ENCODE measurements at places on chromosomes 3 and 15.

- DNase-seq = peak; percentile 29
These were observed 524.1 kb upstream of the CFAP20DC start for GRCh38 chr3:59573911-59574310.

GRCh38 chr3:73422571-73422970, 202.2 kb downstream of the PDZRN3 start:
- no peak for DNase-seq

DNA sequence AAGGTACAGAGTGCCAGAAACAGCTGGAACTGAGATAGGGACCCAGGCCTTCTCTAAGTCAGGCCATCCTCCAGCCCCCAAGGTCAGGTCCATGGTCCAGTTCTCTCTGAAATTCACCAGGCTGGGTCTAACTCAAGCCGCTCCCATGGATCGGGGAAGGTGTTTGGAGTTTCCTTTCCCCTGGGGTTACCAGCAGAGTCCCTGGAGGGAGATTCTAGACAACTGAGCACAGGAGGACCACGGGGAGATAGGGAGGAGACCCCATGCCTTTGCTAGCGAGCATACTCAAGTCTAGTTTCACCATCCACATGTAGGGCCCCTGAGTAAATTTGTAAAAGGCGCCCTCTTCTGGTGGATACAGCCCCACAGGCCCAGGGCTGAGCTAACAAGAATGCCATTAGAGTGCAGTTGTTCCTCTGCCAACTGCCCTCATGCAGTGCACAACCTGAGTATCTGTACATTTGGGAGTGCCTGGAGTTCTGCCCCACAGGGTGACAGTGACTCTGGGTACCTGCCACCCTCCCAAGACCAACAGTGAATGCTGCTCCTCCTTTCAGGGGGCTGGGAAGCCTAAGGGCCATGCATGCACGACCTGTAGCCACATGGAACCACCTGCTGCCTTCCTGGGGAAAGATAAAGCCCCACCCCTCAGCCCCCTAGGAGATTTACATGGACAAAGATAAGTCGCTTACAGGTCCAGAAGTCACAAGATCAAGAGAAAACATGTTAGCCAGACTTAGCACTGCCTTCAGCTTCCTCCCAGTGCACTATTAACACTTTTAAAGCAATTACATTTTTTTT, 89.0 kb downstream of the IQSEC1 start:
- DNase-seq = peak; percentile 66

DNA sequence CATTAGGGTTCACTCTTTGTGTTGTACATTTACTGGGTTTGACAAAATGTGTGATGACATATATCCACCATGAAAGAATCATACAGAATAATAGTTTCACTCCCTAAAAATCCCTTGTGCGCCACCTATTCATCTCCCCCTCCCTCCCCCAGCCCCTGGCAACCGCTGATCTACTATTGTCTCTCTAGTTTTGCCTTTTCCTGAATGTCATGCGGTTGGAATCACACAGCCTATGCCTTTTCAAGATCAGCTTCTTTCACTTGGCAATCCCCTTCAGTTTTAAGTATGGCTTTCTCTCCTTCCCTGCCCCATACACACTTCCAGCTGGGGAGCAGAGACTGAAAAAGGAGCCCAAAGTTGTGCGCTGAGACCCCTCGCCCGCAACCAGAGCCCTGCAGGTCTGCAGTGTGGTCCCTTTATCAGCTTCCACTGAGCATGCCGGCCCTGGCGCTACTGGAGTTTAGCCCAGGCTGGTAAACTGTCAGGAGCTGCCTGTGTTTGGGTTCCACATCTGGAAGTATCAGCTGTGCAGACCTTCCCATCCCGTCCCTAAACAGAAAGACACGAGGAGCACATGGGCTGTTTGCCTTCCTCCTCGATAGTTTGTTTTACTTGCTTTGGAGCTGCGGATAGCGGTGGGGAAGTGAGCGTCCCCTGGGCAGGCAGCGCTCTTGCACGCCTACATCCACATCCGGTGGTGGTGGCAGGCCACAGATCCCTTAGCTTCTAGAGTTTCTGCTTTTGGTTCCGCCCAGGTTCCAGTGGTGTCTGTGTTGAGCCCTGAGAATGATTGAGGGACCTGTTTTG, 12.3 kb downstream of the BOC start:
- no peak for DNase-seq

GRCh38 chr3:29429055-29429679, 148.3 kb downstream of the RBMS3 start:
- no peak for DNase-seq

- no peak for DNase-seq
These were observed 222.0 kb downstream of the NEK10 start for GRCh38 chr3:27147215-27147614.

DNA sequence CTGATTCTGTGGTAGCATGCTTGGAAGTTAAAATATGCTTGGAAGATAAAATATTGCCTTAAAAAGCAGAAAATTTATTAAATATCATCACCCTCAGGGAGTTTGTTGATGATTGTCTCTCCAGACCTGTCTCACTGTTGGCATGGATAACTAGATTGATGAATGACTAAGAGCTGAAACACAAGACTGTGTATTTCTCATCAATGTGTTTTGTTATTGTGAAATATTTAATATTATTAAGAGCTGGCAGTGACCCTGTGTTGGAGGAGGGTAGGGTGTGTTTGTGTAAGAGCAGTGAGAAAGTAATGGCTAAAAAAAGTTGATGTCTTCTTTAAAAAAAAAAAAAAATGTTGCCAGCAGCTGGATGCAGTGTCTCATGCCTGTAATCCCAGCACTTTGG, 82.2 kb downstream of the ITPR1 start:
- DNase-seq = no peak

- DNase-seq = no peak
These were observed 16.7 kb downstream of the ITIH4 start for GRCh38 chr3:52813810-52814209.

DNA sequence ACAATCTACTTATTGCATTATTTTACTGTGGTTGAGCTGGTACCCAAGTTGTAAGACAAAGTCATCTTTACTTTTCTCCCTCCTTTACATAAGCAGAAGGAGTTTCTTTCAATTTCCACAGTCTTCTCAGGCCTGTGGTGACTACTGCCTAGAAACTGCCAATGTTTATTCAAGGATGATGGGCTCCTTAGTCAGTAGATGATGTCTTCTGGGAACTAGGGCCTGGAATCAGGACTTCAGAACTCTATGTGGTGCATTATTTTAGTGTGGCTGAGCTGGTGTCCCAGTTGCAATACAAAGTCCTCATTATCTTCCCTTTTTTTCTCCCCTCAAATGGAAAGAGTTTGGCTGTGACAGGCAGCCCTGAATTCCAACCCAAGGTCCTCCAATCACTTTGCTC, 1762.5 kb downstream of the SI start:
- DNase-seq = no peak

- no peak for DNase-seq
These were observed 71.2 kb upstream of the GLCE start for GRCh38 chr15:69089258-69089657.

- DNase-seq = no peak
These were observed 142.7 kb downstream of the ULK4 start for GRCh38 chr3:41819236-41819635.

GRCh38 chr3:76500746-76501275, 539.1 kb upstream of the ROBO2 start:
- peak; percentile 84 for DNase-seq

DNA sequence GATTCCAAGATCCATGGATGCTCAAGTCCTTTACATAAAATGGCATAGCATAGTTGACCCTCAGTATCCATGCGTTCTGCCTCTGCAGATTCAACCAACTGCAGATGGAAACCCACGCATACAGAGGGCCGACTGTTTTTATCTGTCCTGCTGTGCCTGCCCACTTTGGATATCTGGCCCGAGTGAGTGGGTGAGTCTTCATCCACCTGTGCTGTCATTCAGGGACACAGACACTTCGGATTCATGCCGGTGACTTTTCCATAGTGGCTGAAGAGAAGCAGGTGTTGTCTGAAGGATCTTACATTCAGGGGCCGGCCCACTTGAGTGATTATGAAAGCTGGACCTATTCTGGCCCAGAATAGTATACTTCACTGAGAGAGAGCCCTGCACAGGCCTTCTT, 85.1 kb downstream of the RYR3 start:
- DNase-seq = no peak

DNA sequence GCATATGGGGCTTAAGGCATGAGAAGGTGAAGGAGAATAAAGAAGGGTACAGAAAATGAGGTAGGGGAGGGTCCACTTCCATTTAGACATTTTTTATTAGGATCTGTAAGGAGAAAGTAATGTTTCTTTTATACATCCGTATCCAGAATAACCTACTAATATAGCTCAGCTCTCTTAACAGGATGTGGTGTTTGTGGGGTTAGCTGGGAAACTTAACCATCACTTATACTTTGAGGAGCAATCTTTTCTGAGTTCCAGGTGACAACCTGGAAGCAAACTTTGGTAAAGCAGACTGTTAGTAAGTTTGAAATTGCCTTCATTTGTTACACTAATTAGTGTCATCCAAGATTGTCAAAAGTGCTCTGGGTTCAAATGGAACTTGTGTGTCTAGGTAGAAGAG, 36.6 kb downstream of the BUB1B start:
- DNase-seq = no peak

- no peak for DNase-seq
These were observed 14.9 kb downstream of the SETD5 start for GRCh38 chr3:9412293-9412692.

- DNase-seq = peak; percentile 81
These were observed 63.6 kb upstream of the ARL8B start for GRCh38 chr3:5058471-5058951.

DNA sequence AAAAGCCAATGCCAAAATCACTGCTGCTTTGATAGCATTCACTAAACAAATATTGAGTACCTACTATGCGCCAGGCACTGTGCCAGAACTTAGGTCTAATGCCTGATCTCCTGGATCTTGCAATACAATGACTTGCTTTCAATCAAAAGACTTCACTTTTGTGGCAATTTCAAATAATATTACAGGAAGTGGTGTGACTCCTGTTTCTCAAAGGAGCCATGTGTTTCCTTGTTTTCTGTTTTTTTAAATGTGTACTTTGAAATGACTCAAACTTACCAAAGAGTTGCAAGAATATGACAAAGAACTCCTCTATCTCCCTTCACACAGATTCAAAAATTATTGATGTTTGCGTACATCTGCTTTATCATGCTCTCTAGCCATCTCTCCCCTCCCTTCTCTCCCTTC, 18.3 kb downstream of the OSBPL10 start:
- DNase-seq = no peak

DNA sequence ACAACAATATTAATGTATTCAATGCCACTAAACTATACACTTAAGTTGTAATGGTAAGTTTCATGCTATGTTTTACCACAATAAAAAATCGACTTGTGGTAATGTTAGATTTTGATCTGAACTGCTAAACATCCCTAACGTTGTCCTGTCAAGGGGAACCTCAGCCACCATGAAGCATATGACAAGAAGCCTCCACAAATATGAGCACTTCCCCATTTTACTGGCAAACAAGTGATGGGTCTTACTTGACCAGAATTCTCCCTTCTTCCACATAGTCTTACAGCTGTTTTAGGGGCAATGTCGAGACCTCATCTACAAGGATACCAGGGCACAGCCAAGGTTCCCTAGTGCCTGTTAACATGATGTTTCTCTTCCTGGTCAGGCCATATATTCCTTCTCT, 124.2 kb upstream of the ABI3BP start:
- no peak for DNase-seq

- no peak for DNase-seq
These were observed 184.7 kb downstream of the RAB11A start for GRCh38 chr15:66053991-66054390.

GRCh38 chr15:31079519-31079918, 22.0 kb downstream of the TRPM1 start:
- DNase-seq = peak; percentile 86

DNA sequence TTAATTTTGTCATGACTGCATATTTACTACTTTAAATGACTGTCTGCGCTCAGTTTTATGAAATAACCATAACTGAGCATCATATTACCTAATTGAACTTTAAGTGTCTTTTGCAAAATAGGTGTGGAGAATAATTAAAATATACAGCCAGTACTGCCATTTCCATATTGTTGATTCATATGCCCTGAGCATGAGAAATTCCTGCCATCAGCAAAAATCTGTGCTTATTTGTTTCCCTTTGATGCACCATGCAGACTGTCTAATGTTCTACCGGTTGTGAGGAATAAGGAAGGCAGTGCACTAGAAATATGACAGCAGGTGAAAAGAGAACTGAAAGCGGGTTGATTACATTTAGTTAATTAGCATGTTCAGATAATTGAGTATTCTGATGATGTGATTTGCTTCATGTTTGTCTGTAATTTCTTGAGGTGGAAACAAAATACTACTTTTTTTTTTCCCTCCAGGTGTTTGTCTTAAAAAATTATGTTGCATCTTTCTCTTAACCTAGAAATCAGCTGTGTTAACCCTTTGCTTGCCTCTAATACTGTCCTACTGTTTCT, 229.4 kb upstream of the AZI2 start:
- DNase-seq = no peak

- DNase-seq = no peak
These were observed 6.2 kb upstream of the NEDD4 start for GRCh38 chr15:55999658-56000057.

- no peak for DNase-seq
These were observed 77.0 kb downstream of the TRANK1 start for GRCh38 chr3:36867810-36868209.

GRCh38 chr15:59473226-59473625, 35.2 kb downstream of the FAM81A start:
- peak; percentile 2 for DNase-seq

DNA sequence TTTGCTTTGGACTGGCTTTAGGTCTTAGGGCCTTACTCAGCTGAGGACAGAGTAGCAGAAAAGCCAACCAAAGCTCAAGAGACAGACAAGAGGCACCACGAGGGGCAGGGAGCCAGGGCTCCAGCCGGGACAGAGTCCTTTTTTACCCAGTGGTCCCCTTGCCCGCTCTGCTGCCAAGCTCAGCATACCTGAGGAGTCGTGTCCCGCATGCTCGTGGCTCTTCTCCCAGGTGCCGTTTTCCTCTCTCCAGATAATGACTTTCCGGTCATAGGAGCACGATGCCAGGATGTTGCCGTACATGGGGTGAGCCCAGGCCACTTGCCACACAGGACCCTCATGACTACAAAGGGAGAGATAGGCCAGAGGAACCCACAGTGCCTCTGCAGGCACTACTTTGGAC, 8.5 kb downstream of the SEC13 start:
- no peak for DNase-seq

GRCh38 chr15:57684491-57685151, 21.9 kb upstream of the POLR2M start:
- no peak for DNase-seq

DNA sequence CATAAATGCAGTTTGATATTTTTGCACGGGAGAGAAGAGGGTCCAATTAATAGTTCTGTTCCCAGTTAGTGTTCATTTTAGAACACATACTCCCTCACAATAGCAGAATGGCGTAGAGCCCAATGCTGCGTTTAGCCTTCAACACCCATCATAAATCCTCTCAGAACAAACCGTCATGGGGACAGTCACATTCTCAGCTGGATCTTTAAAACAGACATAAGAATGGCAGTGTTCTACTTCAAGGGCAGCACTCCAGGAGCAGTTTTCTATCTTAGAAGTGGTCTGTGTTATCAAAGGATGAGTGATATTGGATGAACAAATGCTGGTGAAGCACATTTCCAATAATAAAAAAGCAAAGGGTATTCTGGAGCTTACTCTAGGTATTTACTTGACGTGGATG, 230.5 kb downstream of the PDZRN3 start:
- no peak for DNase-seq

Data from fibroblast of skin of scalp (primary cell).